Kidney (tissue), 22 donors: ENCODE measurements at places on chromosomes 2 and 18. TPM values are rescaled to one million over a fixed set of nuclear protein-coding genes. Genes with fewer than 3 reads are reported as not detected.

Gene FAM237A
- polyA plus RNA-seq: not detected

Gene C1QL2
- not detected for polyA plus RNA-seq

Gene PDE1A
- polyA plus RNA-seq: 40.4 TPM

Gene FABP1
- polyA plus RNA-seq: 1,596 TPM

Gene FBLN7
- polyA plus RNA-seq: 0.71 TPM

Gene CCDC148
- polyA plus RNA-seq: 6.6 TPM

Gene CHRNA1
- polyA plus RNA-seq: not detected

Gene NLRC4
- polyA plus RNA-seq: 0.49 TPM

Gene WDR43
- 9.6 TPM for polyA plus RNA-seq

Gene HOXD12
- polyA plus RNA-seq: not detected

Gene SPEG
- polyA plus RNA-seq: 13.1 TPM

Gene UGT1A8
- 30.0 TPM for polyA plus RNA-seq

Gene L3MBTL4
- polyA plus RNA-seq: 3.9 TPM

Gene HAAO
- polyA plus RNA-seq: 57.2 TPM

Gene PRPF40A
- 20.2 TPM for polyA plus RNA-seq

Gene SFT2D3
- polyA plus RNA-seq: 5.1 TPM

Gene SATB2
- polyA plus RNA-seq: 1.3 TPM

Gene SPATS2L
- 86.1 TPM for polyA plus RNA-seq
